Common myeloid progenitor, CD34-positive (primary cell): ENCODE measurements at places on chromosomes 4 and X.

- DNase-seq, result no peak
These were observed 1.1 kb downstream of the ZIC3 start for GRCh38 chrX:137566746-137567679.

DNA sequence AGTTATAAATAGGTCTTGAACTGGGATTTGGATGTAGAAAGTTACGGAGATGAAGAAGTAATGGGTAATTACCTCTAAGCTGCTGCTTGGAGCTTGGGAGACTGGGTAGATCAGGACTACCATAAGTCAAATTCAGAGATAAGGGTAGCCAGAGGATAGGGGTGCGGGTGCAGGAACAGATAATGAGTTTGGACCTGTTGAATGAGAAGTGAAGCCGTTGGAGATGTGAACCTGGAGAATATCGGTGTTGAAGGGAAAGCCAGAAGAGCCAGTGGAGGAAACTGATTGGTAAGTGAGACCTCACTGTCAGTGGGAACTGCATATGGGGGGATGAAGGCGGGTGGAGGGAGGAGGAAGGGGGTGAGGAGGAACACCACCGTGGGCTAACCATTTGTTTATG is 618 bp upstream of the FOXO4 start:
- DNase-seq, result no peak

GRCh38 chrX:111100191-111100590 is 4.2 kb downstream of the PAK3 start:
- DNase-seq, result peak; percentile 53

GRCh38 chr4:68654946-68655721 is 15.3 kb downstream of the UGT2B15 start:
- no peak for DNase-seq

GRCh38 chr4:105569057-105569865 is 16.8 kb downstream of the ARHGEF38 start:
- DNase-seq, result no peak

DNA sequence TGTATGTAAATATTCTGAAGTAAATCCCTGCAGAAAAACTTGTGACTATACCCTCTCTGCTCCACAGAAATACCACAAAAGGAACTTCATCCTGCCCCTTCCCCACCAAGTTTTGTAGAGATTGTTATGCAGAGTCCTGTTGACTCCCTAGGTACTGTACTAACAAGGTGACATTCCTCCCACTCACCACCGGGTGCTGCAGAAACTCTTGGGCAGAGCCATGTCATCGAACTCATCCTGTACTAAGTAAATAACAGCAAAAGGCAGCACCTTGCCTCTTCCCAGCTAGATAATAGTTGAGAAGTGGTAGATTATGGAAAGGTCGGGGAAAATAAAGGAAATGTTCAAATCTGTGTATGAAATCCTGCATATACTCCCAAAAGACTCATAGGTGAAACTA is 233.3 kb downstream of the STPG2 start:
- no peak for DNase-seq

DNA sequence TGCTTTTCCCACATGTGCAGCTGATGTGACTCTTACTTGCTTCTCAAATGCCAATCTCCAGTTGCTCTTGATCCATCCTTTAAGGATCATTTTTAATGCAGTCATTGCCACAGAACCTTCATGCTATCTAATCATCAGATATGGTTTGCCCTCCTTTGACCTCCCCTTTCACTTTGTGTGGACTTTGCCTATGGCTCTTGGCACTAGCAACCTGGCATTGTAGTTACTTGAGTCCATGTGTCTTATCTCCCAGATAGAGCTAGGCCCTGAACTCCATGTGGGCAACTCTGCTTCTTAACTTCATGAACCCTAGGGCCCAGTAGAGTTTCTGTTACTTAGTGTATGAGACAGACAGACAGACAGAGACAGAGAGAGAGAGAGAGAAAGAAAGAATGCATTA is 41.6 kb downstream of the MTM1 start:
- no peak for DNase-seq

- no peak for DNase-seq
These were observed 29.6 kb downstream of the HERC3 start for GRCh38 chr4:88621763-88622327.

- no peak for DNase-seq
These were observed 58.8 kb downstream of the SPINK2 start for GRCh38 chr4:56762484-56763250.

GRCh38 chrX:45577361-45577760 is 376.7 kb upstream of the DIPK2B start:
- no peak for DNase-seq

DNA sequence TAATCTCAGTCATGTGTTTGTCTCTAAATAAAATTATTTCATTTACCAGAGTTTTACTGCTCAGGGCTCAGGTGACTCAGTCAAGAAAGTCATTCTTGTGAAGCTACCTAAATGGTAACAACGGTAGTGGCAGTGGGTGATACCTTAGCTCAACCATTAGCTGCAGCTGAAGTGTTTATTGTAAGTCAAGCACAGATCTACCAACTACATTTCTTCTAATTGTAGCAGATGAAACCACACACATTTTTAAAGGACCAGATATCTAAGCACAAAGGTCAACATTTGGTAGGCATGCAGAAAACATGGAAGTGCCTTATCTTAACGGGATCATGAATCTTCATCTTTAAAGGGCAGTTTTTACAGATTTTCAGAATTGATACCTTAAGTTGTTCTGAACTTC is 79.1 kb downstream of the FAT4 start:
- no peak for DNase-seq

- DNase-seq, result no peak
These were observed 34.9 kb upstream of the FHDC1 start for GRCh38 chr4:152901205-152901604.

DNA sequence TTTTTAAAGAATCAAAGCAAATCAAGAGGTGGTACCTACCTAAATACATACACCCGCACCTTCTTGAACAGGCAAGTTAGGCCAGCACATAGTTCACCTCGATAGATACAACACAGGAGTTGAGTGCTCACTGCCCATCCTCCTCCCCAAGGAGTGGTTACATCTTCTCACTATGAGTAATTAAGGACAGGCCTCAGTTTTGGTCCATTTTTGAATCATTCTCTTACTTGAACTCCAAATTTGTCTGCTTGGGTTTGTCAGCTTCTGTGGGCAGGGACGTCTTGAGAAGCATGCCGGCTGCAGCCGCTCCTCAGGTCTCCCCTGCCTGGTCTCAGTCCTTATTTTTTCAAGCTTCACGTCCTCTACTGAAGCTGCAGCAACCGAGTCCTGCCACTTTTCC is 190.6 kb upstream of the RBPJ start:
- DNase-seq, result no peak

DNA sequence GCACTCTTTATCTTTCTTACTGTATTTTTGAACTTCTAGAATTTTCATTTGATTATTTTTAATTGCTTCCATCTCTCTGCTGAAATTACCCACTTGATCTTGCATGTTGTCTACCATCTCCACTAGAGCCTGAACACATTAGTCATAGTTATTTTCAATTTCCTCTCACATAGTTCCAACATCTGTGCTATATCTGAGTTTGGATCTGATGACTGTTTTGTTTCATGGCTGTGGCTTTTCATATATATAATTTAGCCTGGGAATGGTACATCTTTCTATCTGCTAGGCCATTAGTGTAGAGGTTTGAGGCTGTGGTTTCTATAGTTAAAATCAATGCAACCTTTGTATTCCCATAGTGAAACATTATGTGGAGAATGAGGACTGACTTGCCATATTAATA is 33.2 kb downstream of the NPY2R start:
- no peak for DNase-seq

DNA sequence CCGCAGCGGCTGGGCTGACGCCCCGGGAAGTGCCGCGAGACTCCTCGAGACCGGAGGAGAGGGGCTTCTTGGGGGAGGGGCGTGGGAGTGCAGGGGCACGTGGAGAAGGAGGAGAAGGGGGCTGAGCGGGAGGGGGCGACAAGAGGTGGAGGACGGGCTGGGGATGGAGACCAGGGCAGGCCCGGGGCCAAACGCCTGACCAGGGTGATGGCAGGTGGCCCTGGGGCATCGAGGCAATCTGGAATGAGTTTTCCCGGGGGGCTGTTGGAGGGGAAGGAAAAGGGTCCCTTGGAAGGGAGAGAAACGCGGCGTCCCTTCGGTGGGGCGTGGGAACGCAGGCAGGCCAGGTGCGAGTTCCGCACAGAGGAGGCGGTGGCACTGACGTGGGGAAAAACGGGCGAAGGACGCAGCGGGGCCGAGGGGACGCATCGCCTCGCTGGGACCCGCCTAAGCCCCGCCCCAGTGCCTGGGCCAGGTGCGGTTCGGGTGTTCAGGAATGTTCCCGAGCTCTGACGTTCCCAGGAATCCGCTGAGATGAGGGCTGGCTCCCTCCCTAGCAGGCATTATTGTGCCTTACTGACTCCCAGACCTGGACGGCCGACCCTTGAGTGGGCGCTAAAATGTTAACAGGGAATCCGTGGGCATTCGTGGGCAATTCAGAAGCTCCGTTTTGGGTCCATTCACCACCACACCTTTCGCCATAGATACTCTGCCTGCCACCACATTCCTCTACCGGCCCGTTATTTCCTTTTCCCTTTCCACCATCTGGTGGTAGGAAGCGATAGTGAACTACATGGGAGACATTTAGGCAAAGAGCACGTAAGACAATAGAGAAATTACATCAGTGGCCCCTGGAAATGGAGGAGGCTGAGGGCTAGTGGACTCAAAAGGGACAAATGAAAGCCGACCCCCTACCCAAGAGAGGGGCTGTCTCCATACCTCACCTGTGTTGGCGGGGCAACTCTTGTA is 795 bp upstream of the SH3KBP1 start:
- DNase-seq, result peak; percentile 75

DNA sequence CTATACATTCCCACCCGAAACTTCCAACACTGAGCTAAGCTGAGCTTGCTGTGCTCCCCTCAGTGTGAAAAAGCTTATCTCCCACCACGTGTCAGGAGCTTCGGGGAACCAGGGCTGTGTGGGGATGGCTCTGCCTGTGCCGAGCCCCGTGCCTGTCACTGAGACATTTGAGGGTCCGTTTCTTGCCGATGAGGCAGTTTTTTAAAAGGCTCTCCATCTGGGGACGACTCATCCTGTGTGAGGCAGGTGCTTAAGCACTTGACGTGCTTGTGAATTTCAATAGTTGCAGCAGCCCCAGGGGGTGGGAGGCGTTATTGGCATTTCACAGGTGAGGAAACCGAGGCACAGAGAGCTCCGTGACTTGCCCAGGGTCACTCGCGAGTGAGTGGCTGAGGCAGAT is 151.8 kb downstream of the STOX2 start:
- no peak for DNase-seq

DNA sequence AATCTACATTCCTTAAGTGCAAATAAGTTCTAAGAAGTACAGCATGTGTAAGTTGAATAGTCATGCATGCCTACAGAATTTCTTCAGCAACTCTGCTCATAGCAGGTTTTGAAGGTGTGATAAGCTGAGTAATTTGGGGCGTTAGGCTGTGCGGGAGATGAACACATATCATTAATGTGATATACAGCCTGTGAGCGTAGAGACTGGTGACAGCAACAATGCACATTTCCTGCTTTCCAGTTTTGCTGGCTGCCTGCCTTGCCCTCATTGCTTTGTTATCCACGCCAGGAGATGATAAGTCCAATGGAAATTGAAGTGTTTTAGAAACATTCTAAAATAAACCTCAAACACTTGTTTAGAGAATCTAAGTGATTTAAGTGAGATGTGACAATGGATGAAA is 1709.4 kb downstream of the ARAP2 start:
- no peak for DNase-seq

DNA sequence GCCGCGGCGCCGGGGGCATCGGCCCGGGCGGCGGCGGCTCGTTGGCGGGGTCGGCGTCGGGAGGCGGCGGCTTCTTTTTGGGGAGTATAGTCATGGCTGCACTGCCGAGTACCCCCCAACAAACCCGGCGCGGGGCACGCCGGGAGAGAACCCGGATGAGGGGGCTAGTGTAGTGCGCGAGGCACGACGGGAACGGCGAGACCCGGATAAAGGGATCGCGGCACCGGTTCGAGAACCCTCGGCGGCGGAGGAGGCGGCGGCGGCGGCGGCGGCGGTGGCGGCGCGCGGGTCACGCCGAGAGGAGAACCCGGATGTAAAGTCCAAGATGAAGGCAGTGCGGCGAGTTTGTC is at the start of gene OTUD5:
OTUD5 (minus strand) TSS at position 131 of the 350 bp plus-strand sequence; CDS start at position 94, 37 bp downstream.
- DNase-seq, result no peak

- no peak for DNase-seq
These were observed 17.9 kb downstream of the PRKX start for GRCh38 chrX:3695536-3695935.

DNA sequence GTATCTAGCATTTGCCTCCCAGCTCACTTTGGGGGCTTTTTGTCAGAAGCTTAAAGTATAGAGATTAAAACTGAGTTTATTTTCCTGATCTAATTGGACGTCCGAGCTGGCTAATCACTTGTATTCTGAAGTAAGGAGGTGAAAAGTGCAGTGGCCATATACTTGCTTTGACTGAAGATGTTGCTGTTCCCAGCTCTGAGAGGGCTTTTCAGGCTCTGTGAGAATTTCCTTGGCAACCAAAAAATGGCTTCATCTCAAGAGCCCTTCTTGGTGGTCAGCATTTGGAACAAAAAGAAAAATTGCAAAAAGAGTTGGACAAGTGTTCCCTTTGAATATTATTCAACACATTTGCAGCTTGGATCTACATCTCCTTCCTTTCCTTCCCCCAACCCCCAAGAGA is 67.0 kb downstream of the SLC4A4 start:
- DNase-seq, result peak; percentile 2

DNA sequence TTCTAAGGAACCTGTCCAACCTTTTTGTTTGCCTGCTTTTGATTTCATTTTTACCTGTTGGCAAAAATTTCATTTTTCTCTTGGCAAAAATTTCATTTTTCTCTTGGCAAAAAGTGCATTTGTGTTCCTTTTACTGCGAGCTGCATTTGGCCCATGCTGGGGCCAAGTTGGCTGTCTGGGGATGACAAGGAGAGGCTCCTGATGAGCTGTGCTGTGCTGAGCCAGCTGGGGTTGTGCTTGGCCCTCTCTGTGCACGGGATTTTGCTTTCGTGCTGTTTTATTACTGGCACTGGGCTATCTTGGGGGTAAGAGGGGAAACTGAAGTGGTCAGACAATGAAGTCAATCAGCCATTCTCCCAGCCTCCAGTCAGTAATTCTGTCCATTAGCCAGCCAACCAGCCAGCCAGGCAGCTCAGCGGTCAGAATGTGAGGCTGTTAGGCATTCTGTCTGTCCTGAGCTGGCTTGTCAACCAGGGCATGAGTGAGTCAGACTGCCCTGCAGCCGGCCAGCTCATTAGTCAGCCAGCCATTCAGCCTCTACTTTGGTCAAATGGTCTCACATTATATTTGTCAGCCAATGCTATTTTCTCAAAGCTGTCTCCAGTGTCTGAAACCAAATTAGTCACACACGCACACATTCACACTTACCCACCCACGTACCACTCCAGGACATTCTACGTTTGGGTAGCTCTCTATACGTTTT is 56.9 kb upstream of the PRPS1 start:
- DNase-seq, result no peak
